Stimulated activated CD4-positive, alpha-beta T cell treated with anti-CD3 and anti-CD28 coated beads, Interleukin-15, amount 100 ng/mL, for 1 hour (primary cell): ENCODE measurements at places on chromosomes 6 and 20.

DNA sequence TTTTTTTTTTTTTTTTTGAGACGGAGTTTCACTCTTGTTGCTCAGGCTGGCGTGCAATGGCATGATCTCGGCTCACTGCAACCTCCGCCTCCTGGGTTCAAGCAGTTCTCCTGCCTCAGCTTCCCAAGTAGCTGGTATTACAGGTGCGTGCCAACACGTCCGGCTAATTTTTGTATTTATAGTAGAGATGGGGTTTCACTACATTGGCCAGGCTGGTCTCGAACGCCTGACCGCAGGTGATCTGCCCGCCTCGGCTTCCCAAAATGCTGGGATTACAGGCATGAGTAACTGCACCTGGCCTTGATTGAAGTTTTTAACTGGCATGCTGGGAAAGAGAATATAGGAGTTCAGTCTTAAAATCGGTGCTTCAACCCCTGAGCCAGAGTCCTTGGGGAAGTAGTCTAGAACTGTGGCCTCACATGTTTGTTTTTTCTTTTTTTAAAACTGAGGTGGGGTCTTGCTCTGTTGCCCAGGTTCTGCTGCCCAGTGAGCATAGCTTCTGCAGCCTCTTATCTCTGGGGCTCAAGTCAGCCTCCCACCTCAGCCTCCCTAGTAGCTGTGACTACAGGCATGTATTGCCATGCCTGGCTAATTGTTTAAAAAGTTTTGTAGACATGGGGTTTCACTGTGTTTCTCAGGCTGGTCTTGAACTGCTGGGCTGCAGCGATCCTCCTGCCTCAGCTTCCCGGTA, 3.3 kb downstream of the CBFA2T2 start:
- DNase-seq = no peak

DNA sequence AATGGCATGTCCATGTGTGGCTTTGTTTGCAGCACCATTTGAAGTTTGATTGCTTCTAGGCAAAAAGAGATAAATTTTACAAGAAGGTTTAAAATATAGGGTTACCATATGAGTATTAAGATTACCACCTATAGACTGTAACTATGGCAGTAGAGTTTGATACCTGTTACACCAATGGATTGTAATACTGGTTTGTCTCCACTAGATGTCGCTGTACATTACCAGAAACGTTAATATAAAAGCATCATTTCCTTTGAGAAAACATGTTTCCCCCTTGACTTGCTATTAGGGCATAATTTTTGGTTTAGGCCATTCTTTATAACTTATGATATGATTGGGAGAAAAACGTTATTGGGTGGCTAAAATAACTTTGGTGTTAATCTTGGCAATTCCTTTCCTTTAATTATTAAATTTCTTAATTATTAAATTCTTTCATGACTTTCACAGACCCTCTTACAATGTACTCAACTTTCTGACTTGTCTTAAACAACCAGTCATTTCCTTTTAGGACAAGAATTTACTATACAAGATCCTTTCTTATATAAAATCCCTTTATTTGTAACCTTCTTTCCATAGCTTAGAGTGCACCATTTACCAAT, 42.8 kb downstream of the HLA-DPB1 start:
- no peak for DNase-seq

DNA sequence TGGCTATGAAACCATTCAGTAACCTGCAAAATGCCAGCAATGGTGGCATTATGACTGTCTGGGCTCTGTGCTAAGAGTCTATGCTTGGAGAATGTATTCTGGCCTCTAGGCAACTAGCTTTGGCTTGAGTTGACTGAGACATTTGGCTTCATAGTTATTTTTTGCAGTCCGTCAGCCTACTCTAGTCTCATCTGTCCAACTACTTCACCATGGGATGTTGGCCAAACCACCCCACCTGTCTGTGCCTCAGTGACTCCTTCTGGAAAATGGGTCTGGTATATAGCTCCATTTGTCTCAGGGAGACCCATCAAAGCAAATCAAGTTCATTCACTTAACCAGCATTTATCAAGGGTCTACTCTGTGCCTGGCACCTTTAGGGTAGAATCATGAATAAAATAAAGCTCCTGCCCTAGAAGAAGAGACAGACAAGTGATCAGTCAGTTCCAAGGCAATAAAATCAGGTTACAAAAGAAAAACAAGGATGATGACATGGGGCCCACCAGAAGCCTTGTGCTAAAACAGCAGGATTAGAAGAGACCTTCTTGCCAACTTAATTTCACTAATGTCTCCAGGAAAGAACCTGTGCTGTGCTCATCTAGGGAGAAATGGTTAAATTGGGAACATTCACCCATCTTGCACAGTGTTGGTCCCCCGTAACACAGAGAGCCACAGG, 102.4 kb upstream of the ARMC2 start:
- DNase-seq = no peak

DNA sequence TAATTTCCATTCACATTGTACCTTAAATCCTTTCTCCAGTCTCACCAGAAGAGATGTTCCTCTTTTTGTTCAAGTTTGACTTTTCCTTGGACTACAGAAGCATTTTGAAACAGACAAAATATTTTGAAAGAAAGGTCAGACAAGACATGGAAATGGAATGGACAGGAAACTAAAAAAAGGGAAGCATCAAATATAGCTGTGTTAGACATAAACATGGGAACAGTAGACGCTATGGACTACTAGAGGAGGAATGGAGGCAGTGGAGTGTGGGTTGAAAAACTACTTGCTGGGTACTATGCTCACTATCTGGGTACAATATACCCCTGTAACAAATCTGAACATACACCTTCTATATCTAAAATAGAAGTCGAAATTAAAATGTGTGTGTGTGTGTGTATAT, 4.1 kb upstream of the FAM135A start:
- DNase-seq = no peak

DNA sequence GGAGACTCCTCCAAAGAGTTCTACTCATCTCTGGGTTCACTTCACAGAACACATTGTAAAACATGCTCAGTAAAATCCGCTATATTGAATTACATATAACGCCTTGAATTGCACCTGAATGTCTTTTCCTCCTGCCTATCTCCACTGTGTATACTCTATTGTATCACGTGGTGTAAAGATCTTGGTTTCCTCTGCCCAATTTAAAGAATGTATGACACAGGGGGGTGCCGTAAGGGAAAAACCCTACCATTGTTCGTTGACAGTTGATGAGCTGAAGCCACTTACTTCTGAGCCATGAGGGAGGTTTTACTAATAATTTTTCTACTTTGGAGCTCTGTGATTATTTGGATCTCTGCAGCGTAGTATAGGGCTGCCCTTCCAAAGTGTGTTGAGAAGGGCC, 6.0 kb downstream of the ASF1A start:
- DNase-seq = no peak

DNA sequence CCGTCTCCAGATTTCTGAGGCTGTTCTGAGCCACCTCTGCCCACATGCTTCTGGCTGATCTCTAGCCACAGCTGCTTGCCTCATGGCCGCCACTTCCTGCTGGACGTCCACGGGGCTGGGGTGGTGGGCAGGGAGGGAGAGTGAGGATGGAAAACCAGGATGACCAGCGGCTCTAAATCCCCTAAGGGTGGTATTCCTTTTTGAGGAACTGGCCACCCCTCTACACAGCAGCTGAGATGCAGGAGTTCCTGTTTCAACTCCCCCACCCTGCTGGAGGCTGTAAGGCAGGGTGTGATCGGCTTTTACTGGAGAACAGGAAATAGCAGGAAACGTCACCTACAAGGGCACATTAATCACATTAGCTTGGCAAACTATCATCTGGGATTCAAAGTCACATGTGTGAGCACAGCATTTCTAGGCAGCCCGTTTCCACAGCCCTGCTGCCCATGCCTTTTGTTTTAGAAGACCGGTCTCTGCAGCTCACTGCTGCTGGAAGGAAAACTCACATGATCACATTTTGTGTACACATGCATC, 181.6 kb upstream of the ECI2 start:
- DNase-seq = no peak

DNA sequence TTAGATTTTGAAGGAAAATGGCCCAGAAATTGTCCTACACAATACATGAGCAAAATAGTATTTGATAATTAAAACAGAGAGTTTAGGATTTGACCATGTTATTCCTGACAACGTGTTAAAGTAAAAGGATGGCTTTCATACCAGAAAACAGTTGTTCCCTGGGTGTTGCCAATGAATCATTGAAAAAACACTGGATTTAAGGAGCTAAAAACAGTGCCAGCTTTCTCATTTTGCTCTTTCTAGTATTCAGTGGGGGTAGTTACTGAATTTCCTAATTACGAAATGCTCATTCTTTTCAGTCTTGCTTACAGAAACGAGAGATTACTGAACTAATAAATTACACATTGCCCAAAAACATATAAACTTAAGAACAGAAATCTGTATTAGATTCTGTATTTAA, 26.6 kb upstream of the SNAP91 start:
- no peak for DNase-seq

DNA sequence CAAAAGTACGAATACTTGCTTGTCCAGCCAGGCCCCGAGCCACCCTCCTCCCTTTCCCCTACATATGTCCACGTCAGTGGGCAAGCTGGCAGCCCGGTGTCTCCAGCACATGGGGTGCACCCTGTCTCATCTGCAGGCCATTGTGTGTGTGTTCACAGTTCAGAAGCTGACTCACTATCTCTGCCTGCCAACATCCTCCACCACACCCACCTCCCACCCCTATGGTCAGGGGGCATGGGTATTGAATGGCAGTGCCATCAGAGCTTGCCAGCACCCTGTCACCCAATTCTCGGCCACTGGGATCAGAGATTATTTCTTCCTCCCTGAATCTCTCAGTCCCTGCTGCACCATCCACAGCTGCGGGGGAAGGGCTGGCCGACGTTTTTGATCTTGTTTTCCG, 195.7 kb downstream of the FARS2 start:
- DNase-seq = no peak

DNA sequence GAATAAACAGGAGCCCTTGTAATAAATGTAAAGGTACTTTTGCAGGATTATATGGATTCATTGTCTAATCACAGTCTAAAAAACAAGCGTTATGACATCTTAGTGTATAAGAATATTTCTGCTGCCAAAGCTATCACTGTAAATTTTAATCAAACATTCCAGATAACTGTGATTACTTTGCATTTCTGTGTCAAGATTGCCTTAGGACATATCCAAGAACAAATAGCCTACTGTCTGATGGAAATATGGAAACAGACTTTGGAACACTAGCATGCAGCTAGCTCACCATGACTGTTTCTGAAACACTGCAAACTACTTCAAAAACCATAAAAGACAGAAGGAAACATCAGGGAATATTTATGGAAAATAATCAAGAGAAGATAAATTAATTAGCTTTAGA, 248.7 kb upstream of the ASCC3 start:
- no peak for DNase-seq

DNA sequence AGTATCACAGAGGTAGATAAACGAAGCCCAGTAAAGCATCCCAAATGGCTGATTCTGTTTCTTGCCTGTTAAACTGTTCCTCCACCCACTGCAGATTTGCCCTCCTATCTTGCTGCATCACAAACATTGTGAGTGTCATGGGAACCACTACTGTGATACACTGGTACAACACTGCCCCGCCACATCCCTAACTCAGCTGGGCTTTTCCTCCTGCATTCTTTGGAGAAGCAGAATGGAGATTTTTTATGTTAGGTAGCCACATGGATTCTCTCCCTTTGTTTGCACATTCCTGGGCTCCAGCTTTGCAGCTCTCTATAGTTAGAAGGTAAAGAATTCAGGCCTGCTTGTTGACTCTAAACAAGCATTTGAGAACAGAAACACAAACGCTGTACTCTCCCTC, 234.1 kb downstream of the TMEM242 start:
- DNase-seq = no peak

DNA sequence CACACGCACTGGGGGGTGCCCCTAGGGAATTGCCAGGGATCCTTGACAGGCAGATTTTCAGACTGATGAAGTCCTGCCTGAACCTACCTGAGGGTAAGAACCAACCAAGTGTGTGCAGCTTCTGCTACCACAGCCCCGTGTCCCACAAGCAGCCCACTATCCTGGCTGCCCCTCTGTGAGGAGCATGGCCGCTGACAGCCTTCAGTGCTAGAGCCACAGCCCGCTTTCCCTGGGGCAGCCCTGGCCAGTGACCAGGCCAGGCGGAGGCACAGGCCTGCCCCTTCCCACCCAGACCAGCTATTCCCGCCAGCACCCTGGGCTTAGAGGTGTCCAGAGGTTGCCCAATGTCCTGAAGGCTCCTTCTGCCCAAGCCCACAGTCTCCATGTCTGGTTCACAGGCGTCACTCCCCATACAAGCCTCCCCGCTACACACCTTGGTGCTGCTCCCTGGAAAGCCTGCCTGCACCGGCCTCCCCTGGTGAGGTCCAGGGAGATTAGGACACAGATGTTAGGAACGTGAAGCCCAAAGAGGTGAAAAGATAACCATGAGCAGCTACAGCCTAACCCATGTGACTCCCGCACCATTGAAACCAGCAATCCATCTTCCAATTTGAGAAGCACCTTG, 207.0 kb downstream of the SYNDIG1 start:
- DNase-seq = no peak

GRCh38 chr6:56230976-56231566, 16.3 kb downstream of the COL21A1 start:
- DNase-seq = no peak

DNA sequence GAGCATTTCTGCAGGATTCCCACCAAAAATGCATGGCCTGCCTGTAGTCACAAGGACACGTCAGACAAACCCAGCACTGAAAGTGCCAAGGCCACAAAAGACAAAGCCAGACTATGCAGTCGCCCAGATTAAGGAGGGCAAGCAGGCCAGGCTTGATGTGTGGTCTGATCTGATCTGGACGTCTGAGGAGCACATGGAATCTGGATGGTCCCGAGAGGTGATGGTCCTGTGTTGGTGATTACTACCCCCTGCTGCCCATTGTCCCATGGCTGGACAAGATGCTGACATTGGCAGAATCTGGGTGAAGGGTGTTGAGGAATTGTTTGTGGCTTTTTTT, 17.1 kb downstream of the NPEPL1 start:
- no peak for DNase-seq

DNA sequence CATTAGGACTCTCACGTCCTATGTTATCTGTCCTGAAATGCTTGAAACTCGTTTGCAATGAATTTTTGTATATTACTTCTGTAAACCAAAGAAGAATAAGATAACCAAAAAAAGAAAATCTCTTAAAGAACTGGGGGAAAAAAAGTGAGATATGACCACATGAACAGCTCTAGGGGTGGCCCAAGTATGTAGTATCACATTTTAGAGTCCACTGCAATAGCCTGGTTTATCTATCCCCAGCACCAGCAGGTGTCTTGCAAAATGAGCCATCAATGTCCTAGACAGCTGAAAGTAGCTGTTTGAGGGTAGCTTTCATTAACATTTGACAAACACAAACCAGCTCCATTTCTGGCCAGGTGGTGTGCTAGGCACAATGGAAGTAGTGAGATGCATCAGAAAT, 102.8 kb downstream of the PXDC1 start:
- DNase-seq = no peak

GRCh38 chr6:35294308-35294945, 3.2 kb upstream of the DEF6 start:
- no peak for DNase-seq

DNA sequence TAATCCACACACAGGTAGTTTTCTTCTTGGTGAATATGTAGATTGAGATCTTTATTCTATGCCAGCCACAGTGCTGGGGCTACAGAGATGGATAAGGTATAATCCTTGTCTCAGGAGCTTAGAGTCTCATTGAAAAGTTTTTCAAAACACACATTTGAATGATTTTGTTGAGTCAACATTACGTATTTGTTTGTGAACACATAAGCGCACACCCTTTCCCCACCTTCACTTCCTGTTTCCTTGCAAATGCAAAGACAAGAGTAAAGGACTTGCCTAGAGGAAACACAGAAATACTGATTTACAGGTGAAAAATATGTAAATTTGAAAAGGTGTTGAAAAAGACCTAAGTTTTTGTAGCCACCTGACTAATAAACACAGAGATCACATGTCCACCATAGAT, 27.8 kb downstream of the VAPB start:
- DNase-seq = no peak
